Aorta (tissue), 5 donors: ENCODE measurements at places on chromosomes 16 and 17.

DNA sequence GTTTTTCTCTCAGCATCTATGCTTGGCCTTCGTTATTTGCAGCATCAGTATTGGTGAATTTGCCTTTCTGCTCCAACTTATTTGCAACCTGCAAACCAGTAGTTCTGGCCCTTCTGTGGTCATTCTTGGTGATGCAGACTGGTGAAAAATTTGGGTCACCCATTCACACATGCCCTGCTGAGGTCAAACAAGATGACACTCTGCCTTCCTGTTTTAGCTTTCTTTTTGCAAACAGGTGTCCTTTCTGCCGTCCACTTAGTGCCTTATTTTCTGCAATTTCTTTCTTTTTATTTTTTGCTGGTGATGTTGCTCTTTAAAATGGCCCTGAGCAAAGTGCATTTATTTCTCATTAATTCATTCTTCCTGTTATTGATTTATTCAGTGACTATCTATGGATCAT is 31.3 kb downstream of the PLCG2 start:
- no peak for DNase-seq

GRCh38 chr17:74452033-74452840 is 14.2 kb upstream of the CD300A start:
- no peak for DNase-seq

DNA sequence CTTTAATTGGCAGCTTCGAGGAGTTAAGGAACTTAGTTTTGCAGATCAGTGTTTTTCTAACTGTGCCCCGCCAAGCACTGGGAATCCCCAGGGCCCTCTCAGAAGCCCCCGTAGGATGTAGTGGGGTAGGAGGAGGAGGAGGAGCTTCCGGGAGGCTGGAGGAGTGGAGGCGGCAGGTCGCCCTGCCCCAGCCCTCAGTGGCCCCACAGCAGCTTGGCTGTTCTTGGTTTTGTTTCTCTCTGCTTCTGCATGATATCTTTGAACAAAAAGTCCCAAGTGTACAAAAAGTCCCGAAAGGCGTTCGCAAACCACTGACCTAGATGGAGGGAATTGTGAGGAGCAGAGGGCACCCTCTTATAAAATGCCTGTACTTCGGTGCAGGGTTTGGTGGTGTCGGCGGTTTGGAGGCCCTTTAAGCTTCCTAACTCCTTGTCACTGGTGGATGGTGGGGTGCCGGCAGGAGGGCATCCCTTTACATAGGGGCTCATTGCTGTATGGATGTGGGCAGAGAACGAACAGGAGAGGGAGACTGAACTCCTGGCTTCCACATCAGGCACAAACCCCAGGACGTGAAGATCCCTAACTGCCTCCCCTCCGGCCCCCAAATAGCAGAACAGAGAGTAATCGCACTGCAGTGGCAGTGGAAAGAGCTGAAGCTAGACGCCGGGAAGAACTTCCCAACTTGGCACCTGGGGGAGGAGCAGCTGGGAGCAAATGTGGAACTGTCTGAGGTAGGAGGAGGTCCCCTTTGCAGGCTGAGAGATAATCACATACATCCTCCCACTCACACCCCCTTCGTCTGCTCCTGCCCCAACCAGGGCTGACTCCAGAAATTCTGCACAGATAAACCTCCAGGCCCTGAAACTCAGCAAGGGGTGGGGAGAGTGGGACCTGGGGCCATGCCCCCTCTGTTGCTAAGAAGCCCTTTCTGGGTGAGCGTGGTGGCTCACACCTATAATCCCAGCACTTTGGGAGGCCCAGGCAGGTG is 20.1 kb downstream of the EPOP start:
- peak; percentile 21 for DNase-seq

GRCh38 chr17:42050393-42051012 is at the start of gene C17orf113:
Gene C17orf113 (minus strand): TSS chr17:42050601. CDS start chr17:42043376, 7,225 bp downstream.
- DNase-seq = peak; percentile 86

DNA sequence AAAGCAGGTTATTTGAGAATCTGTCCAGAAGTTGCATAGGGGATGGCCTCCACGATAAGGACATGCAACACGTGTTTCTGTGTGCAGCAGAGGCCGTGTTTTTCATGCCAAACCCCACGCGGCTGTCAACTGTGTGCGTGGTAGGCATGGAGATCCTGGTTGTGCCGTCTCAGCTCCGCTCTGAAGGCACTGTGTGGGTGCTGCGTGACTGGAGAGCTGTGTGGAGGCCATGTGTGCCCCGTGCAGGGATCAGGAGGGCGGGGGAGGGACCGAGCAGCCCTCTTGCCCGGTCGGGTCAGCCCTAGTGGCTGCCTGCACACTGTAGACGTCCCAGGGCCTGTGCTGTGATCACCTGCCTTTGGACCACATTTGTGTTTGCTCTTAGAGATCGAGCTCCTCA is 74.5 kb downstream of the SEC14L1 start:
- no peak for DNase-seq

GRCh38 chr17:76087531-76087930 is 8.5 kb downstream of the ZACN start:
- DNase-seq = no peak

GRCh38 chr17:77363821-77364361 is 223.1 kb downstream of the SEC14L1 start:
- peak; percentile 75 for DNase-seq

DNA sequence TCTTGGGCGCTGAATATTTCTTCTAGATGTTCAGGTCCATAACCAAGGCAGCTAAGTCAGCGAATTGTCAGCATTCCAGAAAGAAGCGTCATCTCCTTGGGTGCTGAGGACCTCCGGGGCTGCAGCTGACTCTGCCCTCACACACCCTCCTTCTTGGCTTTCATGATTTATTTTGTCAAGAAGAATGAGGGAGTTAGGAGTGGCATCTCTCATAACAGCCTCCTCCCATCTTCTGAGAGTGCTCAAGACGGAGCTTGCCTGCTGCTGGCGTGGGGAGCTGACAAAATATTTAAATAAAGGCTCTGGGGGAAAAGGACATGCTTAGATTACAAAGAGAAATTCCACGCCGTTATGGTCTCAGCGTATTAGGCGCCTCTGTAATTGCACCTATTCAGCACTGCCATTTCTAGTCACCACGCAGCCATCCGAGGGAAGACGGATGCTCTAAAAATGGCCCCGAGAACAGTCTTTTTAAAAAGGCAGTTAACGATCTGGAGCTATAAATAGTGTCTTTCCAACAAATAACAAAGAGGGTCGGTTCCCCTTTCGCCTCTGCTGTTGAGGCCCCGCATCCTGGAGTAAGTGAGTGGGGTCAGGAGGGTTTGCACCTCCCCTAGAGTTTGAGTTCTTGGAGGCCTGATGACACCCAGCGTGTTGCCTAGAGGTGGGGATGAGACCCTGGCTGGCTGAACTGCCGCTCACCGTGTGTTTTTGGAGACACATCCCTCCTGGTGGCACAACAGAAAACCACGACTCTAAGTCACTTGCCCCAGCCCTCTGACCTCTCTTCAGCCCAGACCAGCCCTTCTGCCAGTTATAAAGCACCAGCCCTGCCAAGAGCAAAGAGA is 187.0 kb downstream of the CCDC182 start:
- no peak for DNase-seq

- no peak for DNase-seq
Measured at GRCh38 chr17:61487989-61488595, 35.9 kb downstream of the TBX4 start.
